ENCODE measurements at places on chromosomes 13 and 19.

- DNase-seq = no peak
Observed at GRCh38 chr19:33862981-33863380, 66.3 kb downstream of the KCTD15 start.

DNA sequence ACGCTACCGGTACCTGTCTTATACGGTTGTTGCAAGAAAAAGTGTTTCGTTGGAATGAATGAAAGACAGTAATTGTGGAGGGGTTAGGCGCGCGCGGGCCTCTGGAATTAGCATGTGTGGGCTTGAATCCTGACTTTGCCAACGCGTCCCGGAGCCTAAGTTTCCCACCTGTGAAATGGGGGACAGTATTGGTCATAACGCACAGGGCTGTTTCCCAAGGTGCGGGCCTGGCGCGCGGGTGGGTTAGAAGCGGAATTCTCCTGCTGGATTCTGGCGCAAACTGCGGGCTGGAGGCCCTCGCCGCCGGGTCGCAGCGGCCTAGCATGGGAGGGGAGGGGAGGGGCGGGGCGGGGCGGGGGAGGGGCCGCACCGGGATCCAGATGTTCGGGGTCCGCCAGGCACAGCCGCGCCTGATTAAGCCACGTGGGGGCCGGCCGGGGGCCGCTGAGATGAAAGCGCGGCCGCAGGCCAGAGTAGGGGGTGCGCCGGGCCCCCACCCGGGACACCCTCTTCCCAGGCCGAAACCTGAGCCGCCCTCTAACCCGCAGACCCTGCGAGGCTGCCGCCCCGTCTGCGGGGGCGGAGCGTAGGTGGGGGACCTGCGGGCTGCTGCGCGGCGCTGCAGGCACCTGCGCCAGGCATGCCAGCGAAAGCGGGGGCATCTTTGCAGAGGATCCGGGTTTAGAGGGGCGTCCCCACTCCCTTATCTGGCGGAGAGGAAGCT is 1.2 kb upstream of the TMEM59L start:
- DNase-seq = no peak

DNA sequence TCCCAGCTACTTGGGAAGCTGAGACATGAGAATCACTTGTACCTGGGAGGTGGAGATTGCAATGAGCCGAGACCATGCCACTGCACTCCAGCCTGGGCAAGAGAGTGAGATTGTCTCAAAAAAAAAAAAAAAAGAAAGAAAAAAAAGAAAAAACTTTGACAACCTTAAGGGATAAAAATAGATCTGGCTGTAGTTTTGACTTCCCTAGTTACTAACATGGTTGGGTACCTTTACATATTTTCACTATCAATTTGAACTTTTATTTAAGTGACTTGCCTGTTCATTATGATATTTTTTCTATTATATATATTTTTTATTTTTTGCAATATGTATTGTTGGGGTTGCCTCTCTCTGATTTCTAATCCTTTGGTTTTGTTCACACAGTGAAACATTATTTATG is 8.4 kb upstream of the ZNF235 start:
- DNase-seq = no peak

GRCh38 chr13:105403086-105403485 is 1132.4 kb downstream of the EFNB2 start:
- no peak for DNase-seq

DNA sequence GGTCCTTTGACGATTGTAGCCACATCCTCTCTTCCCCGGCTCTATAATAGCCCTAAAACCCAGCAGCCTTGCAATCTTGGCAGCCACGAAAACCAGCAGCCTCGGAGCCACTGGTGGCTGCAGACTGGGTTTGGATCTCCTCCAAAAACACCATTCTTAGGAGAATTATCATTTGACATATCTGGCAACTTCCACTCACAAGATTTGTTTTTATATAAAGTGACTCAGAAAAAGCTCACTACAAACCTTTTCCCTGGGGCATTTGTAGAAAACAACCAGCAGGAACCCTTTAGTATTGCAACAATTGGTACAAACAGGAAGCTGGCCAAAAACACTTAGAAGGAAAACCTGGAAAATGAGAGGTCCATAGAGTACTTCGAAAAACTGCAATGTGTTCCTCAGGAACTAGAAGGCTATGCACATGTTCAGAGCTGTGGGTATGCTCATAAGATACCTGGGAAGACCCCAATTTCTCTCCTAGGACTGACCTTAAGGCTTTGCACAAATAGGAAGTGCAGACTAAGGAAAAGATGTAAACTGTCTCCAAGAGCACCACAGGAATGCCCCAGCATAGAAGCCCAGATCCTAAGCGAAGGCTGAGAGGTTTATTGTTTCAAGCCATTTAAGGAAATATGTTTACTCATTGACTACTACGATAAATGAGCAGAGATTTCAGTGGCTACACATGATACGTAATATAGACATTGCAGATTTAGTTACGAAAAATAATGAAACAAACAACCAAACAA is 71.2 kb downstream of the MYO16 start:
- no peak for DNase-seq

Data from T-helper 9 cell (primary cell).